ENCODE measurements at places on chromosomes 3 and 15.

- DNase-seq = no peak
Observed at GRCh38 chr3:14991818-14992612, 44.6 kb downstream of the NR2C2 start.

- DNase-seq = no peak
Observed at GRCh38 chr3:16316396-16316795, 51.4 kb downstream of the OXNAD1 start.

DNA sequence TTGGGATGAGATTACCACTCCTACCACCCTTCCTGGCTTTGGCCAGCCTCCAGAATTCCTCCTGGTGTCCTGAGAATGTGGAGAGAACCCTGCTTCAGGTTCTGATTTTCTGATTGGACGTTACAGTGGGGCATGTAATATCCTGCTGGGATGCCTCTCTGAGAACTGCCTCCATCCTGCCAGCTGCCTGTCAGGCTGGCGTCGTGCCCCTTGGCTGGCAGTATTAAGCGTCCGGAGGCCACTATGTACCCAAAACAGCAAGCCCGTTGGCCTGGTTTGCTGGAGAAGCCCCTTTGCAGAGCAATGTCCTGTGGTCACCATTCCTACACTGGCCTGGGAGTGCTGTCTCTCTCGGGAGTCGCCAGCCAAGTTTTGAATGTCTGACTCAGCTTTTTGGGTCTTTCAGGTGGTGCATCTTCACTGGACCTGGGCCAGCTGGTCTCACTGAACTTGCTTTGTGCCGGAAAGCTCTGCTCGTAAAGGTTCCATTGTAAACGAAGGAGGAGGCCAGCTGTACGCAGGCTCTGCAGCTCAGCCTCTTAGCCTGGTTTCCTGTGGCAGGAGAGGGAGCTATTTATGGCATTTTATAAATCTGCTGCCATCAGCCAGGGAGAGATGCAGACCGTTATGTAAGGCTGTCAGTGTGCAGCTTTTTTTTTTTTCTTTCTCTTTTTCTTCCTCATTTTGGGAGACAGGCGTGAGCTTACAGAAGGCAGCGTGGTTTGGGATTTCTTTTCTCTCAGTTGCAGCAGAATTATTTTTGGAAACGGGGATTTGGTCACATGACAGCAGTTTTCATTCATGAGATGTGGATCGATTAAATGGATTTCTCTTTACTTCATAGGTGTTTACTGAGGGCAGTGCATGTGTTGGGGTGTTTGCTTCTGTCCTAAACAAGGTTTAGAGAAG is 19.0 kb upstream of the TRAK1 start:
- DNase-seq = no peak

DNA sequence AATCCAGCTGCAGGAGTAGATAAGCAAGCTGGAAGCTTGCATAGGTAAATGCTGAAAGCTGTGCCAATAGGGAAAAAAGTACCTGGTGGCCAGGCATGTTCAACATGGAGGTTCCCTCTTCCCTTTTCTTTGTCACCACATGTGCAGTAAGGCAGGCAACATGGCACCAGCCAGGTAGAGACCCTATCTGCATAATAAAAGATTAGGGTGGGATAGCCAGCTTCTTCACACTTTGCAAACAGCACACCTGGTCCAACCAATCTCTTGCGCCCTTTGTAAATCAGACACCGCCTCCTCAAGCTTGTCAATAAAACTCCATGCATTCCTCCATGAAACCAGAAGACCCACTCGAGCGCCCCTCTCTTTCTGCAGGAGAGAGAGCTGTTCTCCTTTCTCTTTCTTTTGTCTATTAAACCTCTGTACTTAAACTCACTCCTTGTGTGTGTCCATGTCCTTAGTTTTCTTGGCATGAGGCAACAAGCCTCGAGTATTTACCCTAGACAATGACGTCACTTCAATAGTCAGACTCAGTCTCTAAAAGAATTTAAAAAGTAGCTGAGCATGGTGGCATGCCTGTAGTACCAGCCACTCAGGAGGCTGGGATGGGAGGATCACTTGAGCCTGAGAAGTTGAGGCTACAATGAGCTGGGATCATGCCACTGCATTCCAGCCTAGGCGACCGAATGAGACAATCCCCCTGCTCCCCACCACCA is 256.3 kb downstream of the SCAPER start:
- no peak for DNase-seq

- DNase-seq = no peak
Observed at GRCh38 chr15:65529762-65530317, 423 bp upstream of the HACD3 start.

GRCh38 chr15:60124460-60125070 is 120.5 kb downstream of the FOXB1 start:
- DNase-seq = no peak

GRCh38 chr3:129004639-129005295 is 3.7 kb downstream of the EFCC1 start:
- DNase-seq = no peak

GRCh38 chr3:125140818-125141595 is 71.5 kb downstream of the SLC12A8 start:
- no peak for DNase-seq

DNA sequence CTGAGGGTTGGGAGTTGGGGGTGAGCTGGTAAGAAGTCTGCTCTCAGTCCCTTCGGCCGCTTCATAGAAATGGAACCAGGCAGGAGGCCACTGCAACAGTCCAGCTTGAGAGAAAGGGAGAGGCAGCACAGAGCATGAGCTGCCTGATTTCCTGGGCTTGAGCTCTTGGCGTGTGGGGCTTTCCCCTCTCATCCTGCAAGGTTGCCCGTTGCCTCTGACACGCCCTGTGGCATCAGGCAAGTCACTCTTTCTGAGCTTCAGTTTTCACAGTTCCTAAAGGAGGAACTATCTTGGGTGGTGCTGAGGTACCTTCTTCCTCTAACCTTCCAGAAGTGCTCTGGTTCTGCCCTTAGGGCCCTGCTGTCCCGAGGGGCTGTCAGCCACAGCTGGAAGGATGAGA is 4.9 kb downstream of the MESP2 start:
- DNase-seq = no peak

DNA sequence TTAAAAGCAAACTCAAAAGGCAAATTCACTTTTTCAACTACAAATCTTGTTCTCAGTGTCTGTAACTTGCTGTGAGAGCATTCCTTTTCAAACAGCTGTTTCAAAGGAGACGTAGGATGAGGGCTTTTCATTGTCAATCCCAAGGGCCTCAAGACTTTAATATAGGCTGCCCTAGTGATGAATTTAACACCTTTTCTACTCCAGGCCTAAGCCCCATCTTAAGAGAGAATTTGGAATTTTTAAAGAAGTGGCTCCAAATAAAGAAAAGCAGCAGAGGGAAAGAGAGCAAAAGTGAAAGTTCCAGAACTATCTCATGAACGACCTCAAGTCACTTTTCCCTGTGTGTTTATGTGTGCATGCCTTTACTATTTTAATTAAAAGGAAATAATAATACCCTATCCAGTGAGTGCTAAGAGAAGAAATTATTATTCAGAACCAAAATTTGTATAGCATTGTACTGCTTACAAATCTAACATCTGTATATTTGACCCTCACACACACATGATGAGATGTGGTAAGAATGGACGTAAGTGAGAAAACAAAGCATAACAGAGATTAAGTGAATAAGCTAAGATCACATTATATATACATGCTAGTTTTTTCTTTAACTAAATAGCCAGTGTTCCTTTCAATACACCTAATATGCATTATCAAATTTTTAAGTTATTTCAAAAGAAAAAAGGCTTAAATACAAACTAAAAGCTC is 196.4 kb downstream of the VGLL3 start:
- DNase-seq = no peak

GRCh38 chr3:32712506-32713055 is 27.6 kb downstream of the CNOT10 start:
- no peak for DNase-seq

DNA sequence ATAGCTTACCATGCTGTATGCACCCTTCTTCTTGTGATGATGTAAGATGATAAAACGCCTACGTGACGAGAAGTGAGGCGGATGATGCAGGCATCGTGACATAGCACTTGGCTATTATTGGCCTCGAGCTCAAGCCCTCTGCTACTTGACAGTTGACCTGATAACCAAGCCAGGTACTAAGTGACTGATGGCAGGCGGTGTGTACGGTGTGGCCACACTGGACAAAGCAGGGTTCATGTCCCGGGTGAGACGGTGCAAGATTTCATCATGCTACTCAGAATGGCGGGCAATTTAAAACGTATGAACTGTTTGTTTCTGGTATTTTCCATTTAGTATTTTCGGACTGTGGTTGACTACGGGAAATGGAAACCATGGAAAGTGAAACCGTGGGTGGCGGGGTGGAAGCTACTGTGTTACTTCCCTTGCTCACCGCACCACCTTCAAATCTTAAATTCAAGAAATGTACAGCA is 57.7 kb downstream of the SLC12A8 start:
- DNase-seq = peak; percentile 43

DNA sequence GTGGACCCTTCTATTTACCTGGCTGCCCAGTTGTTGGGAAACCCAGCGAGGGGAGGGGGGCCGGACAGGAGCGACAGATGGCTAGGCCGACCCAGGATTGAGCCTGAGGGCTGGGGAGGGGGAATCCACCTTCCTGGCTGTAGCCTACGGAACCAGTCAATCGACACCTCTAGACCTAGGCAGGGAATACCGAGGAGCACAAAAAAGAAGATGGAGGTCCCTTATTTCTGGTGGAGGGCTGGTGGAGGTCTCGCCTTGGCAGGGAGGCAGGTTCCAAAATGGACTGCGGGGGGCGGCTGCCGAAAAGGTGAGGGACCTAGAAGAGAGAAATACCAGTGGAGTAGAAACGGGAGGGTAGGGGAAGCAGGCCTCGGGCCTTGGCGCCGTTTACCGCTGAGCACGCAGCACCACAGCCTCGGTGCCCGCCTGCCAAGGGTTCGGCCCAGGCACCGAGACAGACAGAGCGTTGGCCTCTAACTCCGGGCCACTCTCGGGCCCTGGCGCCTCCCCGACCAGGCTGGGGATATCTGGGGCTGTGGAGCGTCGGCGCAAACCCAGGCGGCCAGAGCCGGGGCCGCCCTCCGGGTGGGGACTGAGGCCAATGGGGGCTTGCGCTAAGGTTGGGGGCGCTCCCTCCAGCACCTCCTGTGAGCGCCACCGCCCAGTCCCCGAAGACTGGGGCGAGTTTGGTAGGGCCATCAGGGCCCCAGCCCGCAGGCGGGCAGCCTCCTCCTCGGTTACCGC is 1.6 kb downstream of the ANKRD63 start:
- no peak for DNase-seq

DNA sequence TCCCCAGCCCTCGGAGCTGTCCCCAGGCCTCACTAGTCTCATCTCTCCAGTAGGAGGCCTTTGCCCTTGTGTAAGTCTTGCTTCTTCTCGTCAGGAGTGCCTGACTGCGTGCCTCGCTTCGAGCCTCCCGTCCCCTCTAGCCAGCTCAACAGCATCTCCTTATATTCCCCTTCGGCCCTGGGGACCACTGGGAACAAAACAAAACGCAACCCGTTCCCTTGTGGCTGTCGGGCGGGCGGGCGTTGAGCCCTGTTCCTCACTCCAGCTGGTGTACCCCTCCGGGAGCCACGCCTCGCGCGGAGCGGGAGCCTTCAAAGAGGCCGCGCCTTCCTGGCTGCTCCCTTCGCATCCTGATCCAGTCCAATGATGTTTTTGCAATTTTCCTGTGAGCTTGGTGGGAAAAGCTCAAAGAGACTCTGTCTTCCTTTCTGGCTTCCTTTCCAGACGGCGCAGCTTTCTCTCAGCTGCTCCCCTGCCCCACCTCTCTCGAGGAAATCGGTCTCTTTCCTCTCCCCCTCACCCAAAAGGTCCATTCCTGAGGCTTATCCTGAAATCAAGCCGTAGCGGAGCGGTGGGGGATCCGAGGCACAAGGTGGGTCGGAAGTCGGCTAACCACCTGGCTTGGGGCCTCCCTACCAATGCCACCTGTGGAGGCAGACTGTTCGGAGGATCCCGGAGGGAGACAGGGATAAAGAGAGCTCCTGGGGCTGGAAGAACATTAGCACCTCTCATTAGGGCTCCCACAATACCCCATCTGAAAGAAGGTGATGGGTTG is 33.4 kb upstream of the SRP14 start:
- no peak for DNase-seq

GRCh38 chr3:119676020-119676419 is 1.2 kb downstream of the COX17 start:
- DNase-seq = no peak

GRCh38 chr3:65732051-65732935 is 306.4 kb downstream of the MAGI1 start:
- DNase-seq = no peak

- DNase-seq = no peak
Observed at GRCh38 chr3:5476403-5476802, 288.9 kb downstream of the EDEM1 start.

DNA sequence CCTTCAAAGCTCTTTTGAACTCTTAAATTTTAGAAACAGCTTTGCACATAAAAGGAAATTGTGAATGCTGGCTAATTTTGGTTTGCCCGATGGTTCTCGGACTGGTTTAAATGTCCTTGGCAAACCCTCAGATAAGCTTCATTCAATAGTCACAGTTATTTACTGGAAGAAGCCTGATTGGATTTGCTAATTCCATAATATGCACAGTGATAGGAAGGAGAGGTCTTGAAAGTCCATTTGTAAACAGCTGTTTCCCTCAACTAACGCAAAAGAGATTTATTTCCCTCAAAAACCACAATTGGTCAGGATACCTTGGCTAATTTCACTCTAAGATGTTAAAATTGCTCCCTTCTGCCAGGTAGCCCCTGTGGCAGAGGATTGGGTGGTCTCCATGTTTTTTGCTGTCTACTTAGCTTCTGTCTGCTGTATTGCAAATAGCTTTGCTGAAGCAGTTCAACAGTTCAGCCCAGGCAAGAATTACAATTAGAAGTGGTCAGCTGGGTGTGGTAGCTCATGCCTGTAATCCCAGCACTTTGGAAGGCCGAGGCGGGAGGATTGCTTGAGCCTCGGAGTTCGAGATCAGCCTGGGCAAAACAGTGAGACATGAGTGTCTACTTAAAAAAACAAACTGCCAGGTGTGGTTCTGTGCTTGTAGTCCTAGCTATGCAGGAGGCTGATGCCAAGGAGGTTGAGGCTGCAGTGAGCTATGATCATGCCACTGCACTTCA is 30.6 kb upstream of the PROK2 start:
- no peak for DNase-seq

DNA sequence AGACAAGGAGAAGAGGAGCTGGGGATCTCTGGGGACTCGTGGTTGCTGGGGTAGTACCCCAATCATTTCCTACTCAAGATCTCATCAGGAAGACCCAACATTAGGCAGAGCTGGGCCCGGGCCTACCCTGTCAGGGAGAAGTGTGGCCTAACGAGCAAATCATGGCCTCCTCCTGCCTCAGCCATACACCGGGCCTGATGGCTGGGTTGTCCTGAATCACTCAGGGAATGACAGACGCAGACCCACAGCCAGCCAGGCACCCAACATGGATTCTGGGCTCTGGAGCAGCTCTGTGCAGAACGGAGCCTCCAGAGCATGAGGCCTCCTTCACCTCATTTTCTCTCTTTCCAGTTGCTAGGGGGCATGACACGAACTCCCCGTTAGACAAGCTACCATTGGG is 19.7 kb downstream of the ITGA11 start:
- no peak for DNase-seq

DNA sequence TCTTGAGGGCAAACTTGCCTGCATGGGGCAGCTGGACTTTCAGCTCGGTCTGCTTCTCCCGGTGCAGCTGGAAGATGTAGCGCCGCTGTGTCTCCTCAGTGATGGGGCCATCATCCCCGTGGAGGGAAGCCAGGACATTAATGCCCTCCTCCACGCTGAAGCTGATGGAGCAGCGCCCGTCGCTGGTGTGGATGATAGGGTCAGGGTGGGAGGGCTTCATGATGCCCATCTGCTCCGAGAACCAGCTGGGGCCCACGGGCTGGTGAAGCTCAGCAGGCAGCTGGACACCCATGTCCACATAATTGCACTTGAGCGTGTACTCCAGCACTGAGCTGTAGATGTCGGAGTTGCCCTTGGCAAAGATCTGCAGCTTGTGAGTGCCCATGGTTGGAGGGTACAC is 46.9 kb downstream of the KY start:
- DNase-seq = no peak

- no peak for DNase-seq
Observed at GRCh38 chr3:196995646-196996355, 27.2 kb upstream of the PIGZ start.

Data from stimulated activated naive CD4-positive, alpha-beta T cell treated with Interleukin-2 at 50 U/mL for 16 hours (primary cell).